GM03348 (cell line): ENCODE measurements at places on chromosomes 6 and 20.

GRCh38 chr6:131756039-131756438 is 45.2 kb upstream of the CTAGE9 start:
- no peak for DNase-seq

- no peak for DNase-seq
Observed at GRCh38 chr20:16666272-16666671, 63.6 kb upstream of the SNRPB2 start.

- no peak for DNase-seq
Observed at GRCh38 chr6:87993356-87993755, 54.3 kb upstream of the SPACA1 start.

DNA sequence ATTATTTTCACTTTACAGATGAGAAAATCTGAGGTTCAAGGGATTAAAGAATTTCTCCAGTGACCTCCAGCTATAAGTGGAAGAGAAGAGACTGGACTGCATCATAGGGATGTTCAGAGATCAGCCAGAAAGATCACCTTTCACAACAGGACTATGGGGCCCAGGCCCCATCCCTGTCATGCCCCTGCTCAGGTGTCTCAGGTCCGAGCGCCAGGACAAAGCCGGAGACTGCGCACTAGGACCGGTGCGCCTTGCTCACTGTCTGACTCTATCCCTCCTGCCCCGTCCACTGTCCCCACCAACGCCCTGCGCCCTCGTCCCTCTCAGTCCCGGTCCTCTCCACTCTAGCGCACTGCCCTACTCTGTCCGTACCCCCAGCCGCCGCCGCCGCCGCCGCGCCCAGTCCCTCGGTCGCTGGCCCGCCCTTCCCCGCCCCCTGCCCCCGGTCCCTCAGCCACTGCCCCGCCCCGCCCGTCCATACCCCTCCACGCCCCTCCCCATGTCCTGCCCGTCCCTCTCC is 521 bp upstream of the RAD21L1 start:
- DNase-seq, result no peak

- no peak for DNase-seq
Observed at GRCh38 chr6:94065707-94066337, 646.5 kb upstream of the EPHA7 start.

DNA sequence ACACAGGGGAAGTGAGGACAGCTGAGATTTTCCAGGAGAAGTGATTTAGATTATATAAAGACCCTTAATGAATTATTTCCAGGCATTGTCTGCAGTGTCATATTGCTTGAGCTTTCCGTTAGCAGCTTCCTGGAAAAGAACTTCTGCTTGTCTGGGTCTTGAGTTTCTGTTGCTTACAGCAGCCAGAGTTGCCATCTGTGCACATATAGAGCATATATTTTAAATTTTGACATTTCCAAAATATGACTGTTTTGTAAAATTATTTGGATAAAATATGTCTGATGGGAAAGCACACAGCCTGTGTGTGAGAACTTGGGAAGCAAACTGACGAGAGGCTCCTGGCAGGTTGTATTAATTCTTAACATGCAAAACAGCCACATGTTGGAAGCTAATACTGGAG is 21.0 kb upstream of the NKX2-2 start:
- DNase-seq, result no peak

GRCh38 chr20:52631469-52631868 is 340.7 kb upstream of the TSHZ2 start:
- DNase-seq, result no peak

DNA sequence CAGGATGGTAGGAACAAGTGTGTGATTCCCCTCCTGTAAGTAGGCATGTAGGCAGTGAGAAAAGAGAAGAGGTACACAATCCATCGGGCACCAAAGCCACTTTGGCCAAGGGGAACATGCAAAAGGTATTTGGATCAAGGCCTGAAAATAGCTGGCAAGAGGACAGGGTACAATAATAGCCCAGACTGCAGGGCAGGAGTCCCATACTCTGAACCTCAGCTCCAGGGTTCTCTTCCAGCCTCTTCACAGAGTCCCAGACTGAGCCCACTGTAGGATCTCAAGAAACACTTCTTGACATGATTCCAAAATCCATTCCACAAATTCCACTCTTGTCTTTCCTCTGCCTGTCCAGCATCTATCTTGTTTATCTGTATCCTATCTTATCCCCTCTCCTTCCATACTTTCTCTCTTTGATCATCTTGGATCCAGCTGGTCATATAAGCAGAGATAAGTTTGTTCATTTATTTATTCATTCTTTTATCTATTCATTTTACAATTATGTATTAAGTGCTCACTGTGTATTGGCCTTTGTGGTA is 19.7 kb downstream of the ACSS2 start:
- peak; percentile 36 for DNase-seq

- peak; percentile 55 for DNase-seq
Observed at GRCh38 chr20:62020935-62021701, 44.6 kb downstream of the TAF4 start.

DNA sequence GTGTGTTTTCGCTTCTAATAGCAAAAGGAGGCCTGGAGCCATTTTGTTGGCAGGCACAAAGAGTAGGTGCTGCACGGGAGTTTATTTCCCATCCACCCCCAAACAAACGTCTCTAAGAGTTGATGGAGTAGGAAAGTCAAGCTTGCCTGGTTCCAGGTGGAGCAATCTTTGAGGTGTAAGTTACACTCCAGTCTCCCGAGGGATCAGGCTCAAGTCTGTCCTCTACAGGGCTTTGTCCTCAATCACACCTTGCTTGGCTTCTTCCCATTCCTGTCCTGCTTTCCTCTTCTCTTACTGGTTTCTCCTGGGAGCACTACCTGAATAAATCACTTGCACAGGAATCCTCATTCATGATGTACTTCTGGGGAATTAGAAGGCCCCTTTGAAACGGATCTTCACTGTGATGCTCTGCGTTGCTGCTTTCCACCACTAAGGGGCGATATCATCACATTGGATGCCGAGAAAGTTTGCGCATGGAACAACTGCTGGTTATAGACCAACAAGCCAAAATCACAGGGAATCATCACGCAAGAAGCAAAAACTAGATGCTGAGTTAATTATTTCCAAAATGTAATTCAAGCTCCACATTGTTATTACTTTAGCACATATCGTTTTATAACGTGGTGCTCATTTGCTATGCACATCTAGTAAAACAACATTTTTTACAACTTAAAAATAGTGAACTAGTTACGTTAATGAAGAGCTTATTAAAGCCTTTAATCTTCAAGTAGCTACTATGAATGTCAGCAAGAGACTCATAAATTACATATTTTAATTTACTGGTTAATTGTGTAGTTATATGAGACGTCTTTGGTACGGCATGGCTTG is 156.8 kb downstream of the DNAH8 start:
- peak; percentile 67 for DNase-seq

- no peak for DNase-seq
Observed at GRCh38 chr20:31597481-31597855, 7.6 kb upstream of the ID1 start.

DNA sequence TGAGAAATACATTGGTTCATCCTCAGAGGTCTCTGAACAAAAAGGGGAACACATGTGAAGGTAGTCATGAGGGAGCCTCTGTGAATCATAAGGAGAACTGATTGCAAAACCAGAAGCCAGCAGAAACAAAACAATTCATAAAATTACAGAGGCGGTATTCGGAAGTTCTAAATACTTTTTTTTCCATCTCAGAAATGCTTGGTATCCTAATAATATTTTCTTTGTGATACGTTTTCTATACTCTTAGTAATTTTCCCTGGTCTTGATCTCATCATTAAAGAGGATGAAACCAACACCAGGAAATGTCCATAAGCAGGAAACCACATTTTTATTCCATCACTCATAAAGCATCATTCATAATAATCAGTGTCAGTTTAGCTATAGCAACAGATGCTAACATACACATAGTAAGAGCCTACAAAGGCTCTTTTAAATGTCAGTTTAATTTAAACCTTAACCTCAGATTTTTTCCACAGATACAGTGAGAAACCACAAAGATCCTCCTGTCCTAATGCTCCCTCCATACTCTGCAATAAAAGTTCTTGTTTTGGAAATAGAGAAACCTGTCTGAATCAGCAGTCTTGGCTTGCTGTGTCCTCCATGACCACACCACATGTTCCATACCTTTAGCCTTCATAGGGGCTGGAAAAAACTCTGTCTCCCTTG is 29.2 kb downstream of the SGK1 start:
- peak; percentile 69 for DNase-seq

- DNase-seq, result no peak
Observed at GRCh38 chr6:137744877-137745276, 122.2 kb upstream of the TNFAIP3 start.

GRCh38 chr20:51697096-51697826 is 70.9 kb downstream of the ATP9A start:
- DNase-seq, result no peak

DNA sequence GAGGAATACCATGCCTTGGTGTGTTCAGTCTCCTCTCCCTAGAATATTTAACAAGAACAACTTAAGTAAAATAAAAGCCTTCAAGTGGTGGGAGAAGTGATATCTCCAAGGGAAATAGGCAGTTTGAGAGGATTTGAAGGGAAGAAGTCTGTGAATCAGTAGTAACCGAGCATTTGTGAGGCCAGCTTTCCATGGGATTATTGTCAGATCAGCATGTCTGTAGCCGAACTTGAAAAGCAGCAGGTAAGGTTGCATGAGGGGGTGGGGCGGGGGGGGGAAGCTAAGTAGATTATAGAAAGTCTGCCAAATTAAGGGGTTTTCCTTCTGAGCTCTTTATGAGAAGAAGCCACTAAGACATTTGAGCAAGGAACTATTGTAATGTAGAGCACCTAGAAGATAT is 92.6 kb downstream of the GRIK2 start:
- DNase-seq, result no peak

- DNase-seq, result no peak
Observed at GRCh38 chr20:58593880-58594638, 57.0 kb upstream of the STX16 start.

DNA sequence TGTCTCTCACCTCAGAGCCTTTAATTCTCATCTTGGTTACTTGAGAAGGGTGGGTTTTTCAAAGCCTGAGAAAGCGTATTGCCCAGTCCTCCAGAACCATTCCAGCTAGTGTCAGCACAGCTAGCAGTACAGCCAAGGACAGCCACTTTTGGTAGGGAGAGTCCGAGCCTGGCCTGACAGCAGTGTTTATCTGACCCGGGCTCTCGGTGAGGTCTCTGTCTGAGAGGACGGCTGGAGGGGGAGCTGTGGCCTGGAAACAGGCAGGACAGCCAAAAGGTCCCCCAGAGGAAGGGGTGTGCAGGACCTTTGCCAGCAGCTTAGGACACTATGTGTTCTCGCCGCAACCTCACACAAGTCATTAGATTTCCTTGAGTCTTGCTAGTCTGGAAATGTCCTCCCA is 38.8 kb downstream of the LYRM2 start:
- no peak for DNase-seq

- DNase-seq, result no peak
Observed at GRCh38 chr20:19232997-19233794, 20.8 kb downstream of the SLC24A3 start.

DNA sequence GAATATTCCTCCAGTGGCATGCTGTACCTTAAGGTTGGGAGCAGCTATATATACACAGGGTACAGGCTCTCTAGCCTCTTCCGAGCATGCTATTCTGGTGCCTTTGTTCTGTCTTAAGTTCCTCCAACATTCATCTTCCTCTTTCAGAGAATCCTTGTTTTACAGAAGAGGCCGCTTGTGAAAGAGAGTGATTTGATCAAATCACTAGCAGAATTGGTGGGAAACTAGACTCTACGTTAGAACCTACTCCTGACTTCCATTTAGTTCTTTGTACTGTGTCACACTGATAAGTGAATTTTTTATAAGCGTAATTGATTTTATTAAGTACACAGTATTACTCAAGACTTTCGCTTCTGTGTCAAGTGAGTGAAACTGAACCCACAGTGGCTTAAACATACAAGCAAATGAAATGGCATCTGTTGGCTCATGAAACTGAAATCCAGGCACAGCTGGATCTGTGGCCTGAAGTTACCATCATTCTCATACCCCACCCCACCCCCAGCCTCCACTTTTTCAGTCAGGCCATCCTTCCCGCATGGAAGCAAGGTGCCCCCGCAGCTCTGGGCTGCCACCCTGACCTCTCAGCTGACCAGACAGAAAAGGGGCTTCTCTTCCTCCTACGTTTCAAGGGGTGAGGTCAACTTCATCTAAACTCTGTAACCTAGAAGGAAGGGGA is 102.3 kb downstream of the RPP40 start:
- DNase-seq, result no peak

- DNase-seq, result no peak
Observed at GRCh38 chr6:37840940-37841300, 21.4 kb downstream of the ZFAND3 start.

GRCh38 chr6:13011612-13012146 is 295.1 kb downstream of the PHACTR1 start:
- no peak for DNase-seq

DNA sequence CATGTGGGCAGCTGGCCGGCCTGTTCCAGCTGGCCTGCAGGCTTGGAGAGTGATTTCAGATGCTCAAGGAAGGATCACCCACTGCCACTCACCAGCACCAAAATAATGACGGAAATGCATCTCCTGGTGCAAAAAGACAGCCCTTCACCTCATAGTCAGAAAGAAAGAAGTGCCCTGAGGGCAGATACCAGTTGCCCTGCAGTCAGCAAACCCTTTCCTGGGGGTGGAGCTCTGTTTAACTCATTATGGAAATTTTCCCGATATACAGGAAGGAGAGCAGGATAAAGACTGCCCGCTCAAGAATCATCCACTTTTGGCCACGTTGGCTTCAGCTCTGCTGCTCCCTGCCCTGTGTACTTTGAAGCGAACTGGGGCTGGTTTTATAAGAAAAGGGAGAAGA is 127.9 kb downstream of the GRM4 start:
- no peak for DNase-seq

DNA sequence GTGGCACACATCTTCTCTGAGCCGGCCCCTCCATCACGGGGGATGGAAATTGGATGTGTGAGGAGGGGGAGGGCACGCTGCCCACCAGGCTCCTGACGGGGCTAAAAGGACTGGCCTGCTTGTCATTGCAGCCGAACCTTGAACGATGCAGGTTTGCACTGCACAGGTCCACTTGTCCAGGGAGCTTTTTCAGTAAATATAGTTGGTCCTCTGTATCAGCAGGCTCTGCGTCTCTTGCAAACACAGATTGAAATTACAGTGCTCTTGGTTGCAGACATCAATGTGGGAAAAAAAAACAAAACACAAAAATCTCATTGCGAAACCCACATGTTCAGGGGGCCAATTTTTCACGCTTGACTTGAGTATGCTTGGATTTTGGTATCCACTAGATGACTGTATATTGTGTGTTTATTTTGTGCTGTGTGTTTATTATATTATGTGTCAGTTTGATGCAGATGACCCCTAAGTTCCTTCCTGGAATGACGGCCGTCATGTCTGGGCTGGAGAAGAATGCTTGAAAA is 29.2 kb downstream of the ERMARD start:
- no peak for DNase-seq

DNA sequence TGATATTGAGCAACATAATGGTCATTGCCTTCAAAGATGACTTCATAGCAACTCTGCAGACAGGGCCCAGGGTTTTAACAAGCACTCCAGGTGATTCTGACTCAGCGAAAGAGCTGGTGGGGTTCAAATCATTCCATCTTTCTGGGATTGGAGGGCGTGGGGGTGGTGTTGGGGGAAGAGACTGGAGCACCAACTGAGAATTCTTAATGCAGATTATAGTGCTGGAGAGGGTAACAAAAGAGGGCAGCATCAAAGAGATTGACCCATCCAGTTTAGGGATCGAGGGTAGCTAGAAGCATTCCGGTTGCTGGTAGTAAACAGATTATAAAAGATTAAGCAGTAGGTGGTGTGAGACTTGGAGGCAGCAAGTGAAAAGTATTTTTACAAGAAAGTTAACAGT is 15.9 kb downstream of the PFDN4 start:
- no peak for DNase-seq

- DNase-seq, result no peak
Observed at GRCh38 chr20:8260837-8261251, 128.8 kb downstream of the PLCB1 start.
